ENCODE measurements at places on chromosomes 16 and 17.

DNA sequence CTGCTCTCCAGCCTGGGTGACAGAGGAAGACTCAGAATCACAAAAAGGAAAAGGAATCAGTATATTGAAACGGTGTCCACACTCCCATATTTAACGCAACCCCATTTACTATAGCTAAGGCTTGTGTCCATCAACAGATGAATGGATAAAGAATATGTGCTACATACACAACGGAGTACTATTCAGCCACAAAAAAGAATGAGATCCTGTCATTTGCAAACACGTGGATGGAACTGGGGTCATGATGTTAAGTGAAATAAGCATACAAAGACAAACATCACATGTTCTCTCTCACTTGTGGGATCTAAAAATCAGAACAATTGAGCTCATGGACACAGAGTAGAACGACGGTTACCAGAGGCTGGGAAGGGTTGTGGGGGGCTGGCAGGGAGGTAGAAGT lies 55.1 kb downstream of the ZNF778 start:
- H3K4me3 ChIP-seq, result no peak overlapping the region
- H3K27ac ChIP-seq, result no peak overlapping the region
- H3K27me3 ChIP-seq, result no peaks in the 10 kb centered on the region
- no peaks in the 10 kb centered on the region for H3K4me1 ChIP-seq

GRCh38 chr17:21689604-21690003 lies 2.7 kb upstream of the KCNJ18 start:
- H3K27me3 ChIP-seq, result no peaks in the 10 kb centered on the region
- no peak overlapping the region for H3K27ac ChIP-seq
- H3K36me3 ChIP-seq, result no peaks in the 10 kb centered on the region
- no peaks in the 10 kb centered on the region for H3K4me1 ChIP-seq
- no peak for DNase-seq

DNA sequence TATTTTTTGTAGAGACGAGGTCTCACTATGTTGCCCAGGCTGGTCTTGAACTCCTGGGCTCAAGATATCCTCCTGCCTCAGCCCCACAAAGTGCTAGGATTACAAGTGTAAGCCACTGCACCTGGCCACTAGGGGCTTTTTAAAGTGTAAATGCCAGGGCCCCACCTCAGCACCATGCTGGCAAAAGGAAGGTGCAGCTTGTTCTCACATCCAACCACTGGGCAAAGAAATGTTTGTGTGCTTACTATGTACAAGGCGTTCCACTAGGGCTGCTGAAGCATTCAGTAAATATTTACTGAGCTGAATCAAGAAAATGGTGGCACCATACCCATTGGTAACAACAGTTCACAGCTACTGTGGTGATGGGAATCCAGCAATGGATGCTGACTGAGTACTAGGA lies 22.6 kb downstream of the COG1 start:
- H3K27ac ChIP-seq, result no peak overlapping the region
- H3K27me3 ChIP-seq, result no peaks in the 10 kb centered on the region
- H3K4me3 ChIP-seq, result no peak overlapping the region
- DNase-seq, result no peak

- no peak for DNase-seq
- no peaks in the 10 kb centered on the region for H3K4me1 ChIP-seq
- no peak overlapping the region for H3K27ac ChIP-seq
Observed at GRCh38 chr17:61616783-61617182, 25.8 kb upstream of the NACA2 start.

- peak overlapping the region; percentile 11 for H3K4me3 ChIP-seq
- H3K4me1 ChIP-seq, result peaks cover 27% of the 10 kb centered on the region
- DNase-seq, result no peak
- H3K36me3 ChIP-seq, result peaks cover 32% of the 10 kb centered on the region
- H3K27ac ChIP-seq, result no peak overlapping the region
Observed at GRCh38 chr17:2122641-2123302, 67.9 kb downstream of the HIC1 start.

DNA sequence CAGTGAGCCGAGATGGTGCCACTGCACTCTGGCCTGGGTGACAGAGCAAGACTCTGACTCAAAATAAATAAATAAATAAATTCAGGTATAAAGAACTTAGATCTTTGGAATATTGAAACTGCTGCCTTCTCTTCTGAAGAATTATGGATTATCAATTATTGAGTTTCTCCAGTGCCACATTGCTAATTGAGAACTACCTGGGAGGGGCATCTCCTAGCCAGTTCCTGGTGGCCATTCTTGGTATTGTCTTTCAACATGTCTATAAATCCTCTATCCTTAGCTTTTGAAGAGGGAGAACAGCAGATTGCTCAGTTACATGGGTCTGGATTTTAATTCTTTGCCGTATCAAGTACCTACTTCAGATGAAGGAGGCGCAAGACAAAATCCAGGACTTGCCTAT lies 29.2 kb downstream of the CALCOCO2 start:
- DNase-seq, result no peak
- H3K4me1 ChIP-seq, result peaks cover 9% of the 10 kb centered on the region
- H3K27me3 ChIP-seq, result no peaks in the 10 kb centered on the region

DNA sequence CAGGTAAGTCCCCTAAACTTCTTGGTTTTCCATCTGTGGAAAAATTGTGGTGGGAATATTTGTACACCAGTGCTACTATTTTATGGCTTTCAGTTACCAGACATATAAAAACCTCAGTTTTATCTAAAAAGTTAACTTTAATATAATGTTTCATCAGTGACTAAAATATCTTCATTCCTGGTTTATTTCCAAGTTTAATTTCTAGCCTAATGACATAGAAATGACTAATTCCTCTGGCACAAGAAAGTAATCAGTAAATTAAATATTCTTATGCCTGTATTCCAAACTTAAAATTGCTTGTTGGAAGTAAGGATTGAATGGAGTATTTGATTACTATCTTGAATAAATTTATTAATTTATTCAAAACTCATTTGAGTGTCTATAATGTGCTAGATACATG lies 757.0 kb downstream of the CDH11 start:
- no peak overlapping the region for H3K27ac ChIP-seq
- H3K27me3 ChIP-seq, result no peaks in the 10 kb centered on the region
- no peak for DNase-seq
- H3K36me3 ChIP-seq, result no peaks in the 10 kb centered on the region
- H3K4me3 ChIP-seq, result no peak overlapping the region

DNA sequence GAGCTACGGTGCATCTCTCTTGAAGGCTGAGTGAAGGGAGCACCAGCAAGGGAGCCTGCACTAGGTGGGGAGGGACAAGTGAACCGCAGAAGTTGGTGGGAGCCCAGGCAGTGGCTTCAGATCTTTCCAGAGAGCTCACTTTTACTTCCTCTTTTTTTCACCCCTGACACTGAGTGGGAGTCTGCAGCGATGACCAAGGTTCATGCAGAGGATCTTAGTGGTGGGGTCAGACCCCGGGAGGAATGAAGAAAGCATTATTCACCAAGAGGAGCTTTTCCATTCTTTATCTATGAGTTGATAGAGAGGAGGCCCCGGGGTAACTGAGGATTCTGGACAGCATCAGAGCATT lies 3.0 kb upstream of the CCL2 start:
- H3K36me3 ChIP-seq, result no peaks in the 10 kb centered on the region
- no peak for DNase-seq
- H3K27ac ChIP-seq, result no peak overlapping the region
- H3K4me1 ChIP-seq, result no peaks in the 10 kb centered on the region

GRCh38 chr17:69117855-69118784 lies 23.6 kb downstream of the ABCA6 start:
- no peak overlapping the region for H3K4me3 ChIP-seq
- DNase-seq, result no peak
- H3K4me1 ChIP-seq, result no peaks in the 10 kb centered on the region
- H3K36me3 ChIP-seq, result no peaks in the 10 kb centered on the region
- no peaks in the 10 kb centered on the region for H3K27me3 ChIP-seq
- no peak overlapping the region for H3K27ac ChIP-seq

DNA sequence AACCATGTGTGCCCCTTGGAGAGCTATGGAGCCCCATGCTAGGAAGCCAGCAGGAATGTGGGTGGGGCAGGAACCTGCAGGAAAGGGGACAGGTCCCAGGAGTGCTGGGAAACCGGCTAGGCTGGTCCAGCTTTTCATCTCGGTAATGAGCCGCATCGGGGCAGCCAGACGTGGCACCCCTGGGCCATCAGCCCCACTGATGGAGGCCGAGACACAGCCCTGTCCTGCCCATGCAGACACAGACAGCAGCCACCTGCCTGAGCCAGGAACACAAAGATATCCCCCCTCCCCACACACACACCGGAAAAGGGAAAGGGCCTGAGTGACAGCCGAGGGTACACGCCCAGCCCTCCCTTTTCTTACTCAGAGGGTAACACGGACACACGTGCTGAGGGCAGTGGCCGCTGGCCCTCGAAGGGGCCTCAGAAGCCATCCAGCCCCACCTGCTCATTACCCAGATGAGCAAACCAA lies 18.1 kb downstream of the PPL start:
- H3K36me3 ChIP-seq, result no peaks in the 10 kb centered on the region
- no peak overlapping the region for H3K27ac ChIP-seq
- no peak overlapping the region for H3K4me3 ChIP-seq
- H3K4me1 ChIP-seq, result no peaks in the 10 kb centered on the region
- DNase-seq, result no peak

- no peak for DNase-seq
- H3K4me3 ChIP-seq, result no peak overlapping the region
- H3K27me3 ChIP-seq, result no peaks in the 10 kb centered on the region
- H3K27ac ChIP-seq, result no peak overlapping the region
Observed at GRCh38 chr17:16464303-16465051, 27.5 kb downstream of the LRRC75A start.

GRCh38 chr16:1156055-1156982 lies 3.4 kb downstream of the CACNA1H start:
- H3K4me1 ChIP-seq, result no peaks in the 10 kb centered on the region
- H3K27ac ChIP-seq, result no peak overlapping the region
- H3K36me3 ChIP-seq, result no peaks in the 10 kb centered on the region
- DNase-seq, result no peak
- no peak overlapping the region for H3K4me3 ChIP-seq
- H3K27me3 ChIP-seq, result peaks cover 48% of the 10 kb centered on the region

DNA sequence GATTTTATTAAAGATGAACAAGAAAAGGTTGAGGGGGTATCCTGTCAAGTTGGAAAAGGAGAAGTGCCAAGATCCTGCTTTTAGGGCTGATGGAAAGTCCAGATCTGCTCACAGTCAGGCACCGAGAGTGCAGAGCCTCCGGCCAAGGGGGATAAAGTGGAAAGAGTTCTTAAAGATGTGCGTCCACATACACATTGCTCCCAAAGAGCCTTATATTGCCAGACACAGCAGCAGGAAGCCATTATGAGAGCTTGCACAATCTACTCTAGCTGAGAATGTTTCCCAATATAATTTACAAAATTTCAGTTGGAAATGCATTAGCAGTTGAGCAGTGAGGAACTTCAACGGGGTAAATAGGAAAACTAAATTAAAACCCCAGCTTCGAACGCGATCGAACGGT lies 95.6 kb downstream of the SALL1 start:
- H3K4me1 ChIP-seq, result peaks cover 13% of the 10 kb centered on the region
- H3K27ac ChIP-seq, result no peak overlapping the region
- DNase-seq, result no peak
- no peak overlapping the region for H3K4me3 ChIP-seq

- peaks cover 4% of the 10 kb centered on the region for H3K27me3 ChIP-seq
- no peak overlapping the region for H3K4me3 ChIP-seq
- peaks cover 7% of the 10 kb centered on the region for H3K36me3 ChIP-seq
- peaks cover 13% of the 10 kb centered on the region for H3K4me1 ChIP-seq
- H3K27ac ChIP-seq, result no peak overlapping the region
Observed at GRCh38 chr17:55774846-55775271, 24.0 kb downstream of the PCTP start.

- H3K27ac ChIP-seq, result no peak overlapping the region
- no peaks in the 10 kb centered on the region for H3K36me3 ChIP-seq
- no peak for DNase-seq
Observed at GRCh38 chr17:15036238-15036637, 228.9 kb downstream of the PMP22 start.

- no peak for DNase-seq
- H3K36me3 ChIP-seq, result no peaks in the 10 kb centered on the region
- H3K27ac ChIP-seq, result no peak overlapping the region
- no peak overlapping the region for H3K4me3 ChIP-seq
Observed at GRCh38 chr17:33163533-33164168, 129.4 kb downstream of the ASIC2 start.

GRCh38 chr16:9913604-9914326 lies 268.5 kb downstream of the GRIN2A start:
- H3K4me1 ChIP-seq, result no peaks in the 10 kb centered on the region
- H3K4me3 ChIP-seq, result no peak overlapping the region
- DNase-seq, result no peak
- no peaks in the 10 kb centered on the region for H3K27me3 ChIP-seq

Measured in activated naive CD4-positive, alpha-beta T cell treated with anti-CD3 and anti-CD28 coated beads, Interleukin-2, amount 10 ng/mL, durations not matched to agents 7 days and 5 days (primary cell).